ENCODE measurements at places on chromosomes 6 and 20. TPM values are rescaled to one million over a fixed set of nuclear protein-coding genes. Genes with fewer than 3 reads are reported as not detected.

DNA sequence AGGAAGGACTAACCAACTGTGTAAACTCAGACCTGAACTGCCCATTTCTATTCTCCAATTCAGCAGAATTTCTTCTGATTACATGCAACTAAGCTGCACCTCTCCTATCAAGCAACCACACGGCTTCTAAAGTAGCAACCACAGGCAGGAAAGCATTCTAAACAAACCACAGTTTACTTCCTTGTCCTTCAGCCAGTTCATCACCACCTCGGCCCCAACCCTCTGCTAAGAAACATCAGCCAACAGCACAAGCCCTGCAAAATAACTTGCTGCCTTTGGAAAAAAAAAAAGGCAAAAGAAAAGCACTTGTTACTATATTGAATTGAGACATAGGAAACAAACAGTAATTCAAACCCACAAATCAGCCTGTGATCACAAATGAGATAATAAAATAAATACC is 140.3 kb downstream of the NFATC2 start:
- no peak for DNase-seq

- DNase-seq, result no peak
Observed at GRCh38 chr6:40722553-40723258, 135.5 kb upstream of the LRFN2 start.

DNA sequence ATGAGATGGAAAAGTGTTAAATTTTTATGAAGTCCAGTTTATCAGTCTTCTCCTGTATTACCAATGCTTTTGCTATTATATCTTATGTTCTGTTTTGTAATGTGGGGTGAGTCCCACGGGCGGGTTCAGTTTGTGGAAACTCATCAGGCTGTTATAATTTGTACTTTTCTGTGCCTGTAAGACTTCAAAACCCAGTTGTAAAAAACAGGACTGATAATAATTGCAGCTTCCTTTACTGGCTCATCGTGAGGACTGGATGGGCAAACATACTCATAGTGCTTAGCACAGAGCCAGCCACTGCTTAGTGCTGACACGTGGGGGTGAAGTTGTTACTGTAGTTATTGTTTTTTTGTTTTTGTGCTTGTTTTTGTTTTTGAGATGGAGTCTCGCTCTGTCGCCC is 45.6 kb downstream of the TGM2 start:
- no peak for DNase-seq

DNA sequence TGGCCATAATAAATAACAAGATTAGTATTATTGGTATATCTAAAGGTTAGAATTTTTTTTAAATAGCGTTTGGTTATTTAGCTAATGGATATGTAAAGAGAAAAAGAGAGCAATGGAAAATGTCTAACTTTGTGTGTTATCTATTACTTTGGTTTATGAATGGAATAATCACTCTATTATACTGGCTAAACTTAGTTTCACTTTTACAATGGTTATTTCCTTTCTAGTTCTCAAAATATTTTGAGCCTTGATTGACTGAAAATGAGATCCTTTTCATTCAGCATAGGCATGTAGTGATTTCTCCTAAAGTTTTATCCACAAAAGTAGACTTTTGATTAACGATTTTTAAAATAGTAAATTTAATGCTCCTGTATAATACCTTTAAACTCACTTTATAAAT is 51.6 kb upstream of the MLIP start:
- DNase-seq, result no peak

GRCh38 chr6:11974089-11974488 is 38.0 kb upstream of the HIVEP1 start:
- no peak for DNase-seq

The ASXL1 gene
- total RNA-seq, result 29.8 TPM

The C4A gene
- total RNA-seq, result 0.42 TPM

The MAP1LC3A gene
- 1.2 TPM for total RNA-seq
